ENCODE measurements at places on chromosomes 5 and 9. TPM values are rescaled to one million over a fixed set of nuclear protein-coding genes. Genes with fewer than 3 reads are reported as not detected.

Gene EQTN
- not detected for polyA plus RNA-seq

GRCh38 chr9:127123064-127123890 is 842 bp upstream of the ANGPTL2 start:
- no peak for DNase-seq

Gene CAMK4
- polyA plus RNA-seq = 1.2 TPM

DNA sequence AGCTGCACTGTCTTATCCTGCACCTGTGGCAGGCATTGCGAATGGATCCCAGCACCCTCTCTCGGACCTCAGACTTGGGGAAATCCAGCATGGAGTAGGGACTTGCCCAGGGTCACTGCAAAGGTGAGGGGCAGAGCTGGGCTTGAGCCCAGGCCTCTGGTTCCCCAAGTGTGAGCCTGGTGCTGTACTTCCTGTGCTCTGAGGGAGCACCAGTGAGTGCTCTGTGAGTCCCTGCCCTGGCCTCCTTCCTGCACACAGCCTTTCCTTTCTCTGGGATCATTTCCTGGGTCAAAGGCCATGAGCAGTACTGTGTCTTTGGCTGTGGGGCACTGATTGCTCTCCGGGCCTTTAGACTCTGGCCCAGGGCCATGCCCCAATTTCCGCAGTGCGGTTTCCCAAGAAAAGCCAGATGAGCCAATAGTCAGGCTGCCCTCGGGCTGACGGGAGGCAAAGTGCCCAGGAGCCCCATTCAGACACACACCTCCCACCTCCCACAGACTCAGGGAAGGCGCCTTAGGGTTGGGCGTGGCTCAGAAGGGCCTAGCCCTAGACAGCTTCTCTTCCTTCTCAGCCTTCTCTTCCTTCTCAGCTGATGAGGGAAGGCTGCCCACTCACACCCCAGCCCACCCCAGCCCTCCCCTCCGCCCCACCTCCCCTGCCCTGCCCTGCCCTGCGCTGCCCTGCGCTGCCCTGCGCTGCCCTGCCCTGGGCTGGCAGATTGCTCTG is 23.3 kb upstream of the TRIM14 start:
- DNase-seq = no peak

GRCh38 chr9:121876255-121876654 is 216.9 kb downstream of the TTLL11 start:
- no peak for DNase-seq

GRCh38 chr9:1400983-1401382 is 350.8 kb downstream of the DMRT2 start:
- no peak for DNase-seq

- no peak for DNase-seq
Measured at GRCh38 chr5:108867656-108868055, 120.0 kb downstream of the FER start.

Gene FOXD1
- polyA plus RNA-seq = not detected

DNA sequence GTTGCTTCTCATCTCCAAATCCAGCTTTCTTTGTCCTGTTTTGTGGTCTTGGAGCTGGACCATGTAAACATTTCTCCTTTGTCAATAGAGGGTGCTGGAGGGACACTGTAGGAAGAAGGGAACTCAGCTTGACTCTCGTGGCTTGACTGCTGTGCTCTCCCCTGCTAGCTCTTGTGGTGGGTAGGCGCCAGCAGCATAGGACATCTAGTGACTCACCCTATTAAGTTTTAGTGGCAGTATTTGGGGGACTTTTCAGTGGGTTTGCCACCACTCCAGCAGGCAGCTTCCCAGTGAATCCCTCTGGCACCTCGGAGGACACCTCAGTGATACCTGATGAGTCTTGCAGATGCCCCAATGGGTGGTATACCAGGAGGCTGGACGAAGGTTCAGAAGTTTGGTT is 97.8 kb downstream of the TSSK1B start:
- DNase-seq = no peak

Gene PCDHGC5
- polyA plus RNA-seq = 0.02 TPM

Gene GPX3
- polyA plus RNA-seq = 878 TPM

DNA sequence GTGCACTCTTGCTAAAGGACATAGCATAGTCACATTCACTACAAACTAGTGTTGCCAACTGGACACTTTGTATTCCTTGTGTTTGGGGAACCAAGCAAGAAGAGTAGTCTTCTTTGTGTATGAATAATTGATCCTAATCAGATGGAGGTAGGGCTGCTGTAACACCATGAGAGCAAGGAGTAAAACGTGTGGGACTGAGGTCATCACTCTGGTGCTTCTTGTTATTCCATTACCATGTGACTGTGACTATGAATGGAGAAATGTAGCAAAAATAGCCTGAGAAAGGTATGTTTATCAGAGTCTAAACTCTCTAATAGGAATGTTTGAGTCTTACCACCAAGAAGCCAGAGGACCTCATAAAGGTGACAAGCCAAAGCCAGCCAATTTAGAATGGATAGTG is 966.9 kb downstream of the TAF11L14 start:
- no peak for DNase-seq

Gene OTP
- not detected for polyA plus RNA-seq

Gene SOX30
- not detected for polyA plus RNA-seq

Gene UAP1L1
- 0.35 TPM for polyA plus RNA-seq

GRCh38 chr5:179422908-179423481 is 77.7 kb upstream of the ADAMTS2 start:
- DNase-seq = no peak

DNA sequence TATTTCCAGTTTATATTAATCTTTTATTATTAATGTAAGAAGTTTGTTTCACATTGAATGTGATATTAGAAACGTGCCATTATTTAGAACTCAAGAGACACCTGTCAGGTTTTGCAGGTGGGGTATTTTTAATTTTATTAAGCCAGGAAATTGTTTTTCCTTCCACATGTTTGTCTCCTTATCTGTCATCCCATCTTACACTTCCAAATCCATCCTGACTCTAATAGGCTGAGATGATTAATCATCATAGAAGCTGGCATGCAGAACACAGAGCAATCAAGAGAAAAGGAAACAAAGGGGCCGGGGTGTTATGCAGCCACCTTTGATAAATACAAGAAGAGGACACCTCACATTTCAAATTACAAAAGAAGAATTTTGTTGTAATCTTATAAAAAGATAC is 506.5 kb downstream of the ISL1 start:
- DNase-seq = no peak

DNA sequence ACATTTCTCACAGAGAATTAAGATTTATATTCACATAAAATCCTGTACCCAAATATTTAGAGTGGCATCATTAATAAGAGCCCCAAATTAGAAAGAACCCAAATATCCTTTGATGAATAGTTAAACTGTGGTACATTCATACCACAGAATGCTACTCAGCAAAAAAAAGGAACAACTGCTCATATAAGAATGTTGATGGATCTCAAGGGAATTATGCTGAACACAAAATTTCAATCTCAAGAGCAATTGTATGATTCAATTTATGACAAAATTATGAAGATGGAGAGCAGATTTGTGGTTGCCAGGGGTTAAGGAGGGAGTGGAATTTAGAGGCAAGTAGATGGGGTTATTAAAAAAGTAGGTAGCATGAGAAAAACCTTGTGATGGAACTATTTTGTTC is 4.5 kb upstream of the PAIP1 start:
- no peak for DNase-seq

Gene ANKDD1B
- 0.05 TPM for polyA plus RNA-seq

DNA sequence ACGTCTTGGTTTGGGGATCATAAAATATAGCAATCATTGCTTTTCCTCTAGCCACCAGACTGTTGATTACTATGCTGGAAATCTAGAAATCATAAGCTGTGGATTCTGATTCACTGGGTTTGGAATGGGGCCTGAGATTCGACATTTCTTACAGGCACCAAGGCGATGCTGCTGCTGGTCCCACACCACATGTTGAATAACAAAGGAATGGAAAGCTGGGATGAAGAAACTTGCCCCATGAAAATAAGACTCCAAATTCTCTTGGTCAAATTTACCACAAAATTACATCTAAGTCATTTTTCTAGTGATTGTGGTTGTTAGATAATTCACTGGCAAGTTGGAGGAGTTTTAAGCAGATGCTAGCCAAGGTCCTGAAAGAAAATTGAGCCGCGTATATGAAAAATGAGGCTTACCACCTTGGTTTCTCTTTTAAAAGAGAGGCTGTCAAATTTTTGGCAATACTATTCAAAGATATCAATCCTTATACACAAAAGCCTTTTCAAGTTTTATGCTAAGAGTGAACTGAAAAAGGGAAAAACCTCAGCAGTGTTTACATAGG is 23.0 kb upstream of the MEIKIN start:
- DNase-seq = no peak

Gene KCNN2
- polyA plus RNA-seq = 3.2 TPM

DNA sequence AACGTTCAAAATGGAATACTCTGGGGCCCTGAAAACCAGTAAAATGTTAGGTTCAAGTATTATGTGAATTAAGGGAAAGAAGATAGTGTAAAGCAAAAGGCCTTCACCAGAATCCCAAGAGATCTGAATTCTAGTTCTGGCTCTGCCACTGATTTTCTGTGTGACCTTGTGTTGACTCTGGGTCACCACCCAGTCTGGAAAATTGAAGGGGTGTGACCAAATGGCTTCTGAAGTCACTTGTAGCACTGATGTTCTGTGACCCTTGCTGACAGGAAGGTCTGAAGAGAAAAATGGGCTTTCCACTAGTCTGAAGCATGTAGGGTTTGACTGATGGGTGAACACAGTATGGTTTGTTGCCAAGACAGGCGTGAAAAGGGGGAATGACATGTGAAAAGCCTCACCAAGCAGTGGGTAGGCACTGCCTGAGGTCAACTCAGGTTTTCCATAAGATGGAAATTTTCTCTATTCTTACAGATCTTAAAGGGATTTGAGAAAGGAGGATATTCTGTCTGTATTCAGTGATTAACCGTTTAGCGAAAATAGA is 33.1 kb downstream of the ANP32B start:
- no peak for DNase-seq

- DNase-seq = no peak
Measured at GRCh38 chr9:16099732-16100536, 547.1 kb downstream of the CCDC171 start.

- no peak for DNase-seq
Measured at GRCh38 chr5:135451581-135452320, 400 bp downstream of the TIFAB start.

- DNase-seq = no peak
Measured at GRCh38 chr5:76341651-76342334, 61.3 kb upstream of the IQGAP2 start.

- peak; percentile 51 for DNase-seq
Measured at GRCh38 chr9:87498046-87498810, 561 bp downstream of the DAPK1 start.

DNA sequence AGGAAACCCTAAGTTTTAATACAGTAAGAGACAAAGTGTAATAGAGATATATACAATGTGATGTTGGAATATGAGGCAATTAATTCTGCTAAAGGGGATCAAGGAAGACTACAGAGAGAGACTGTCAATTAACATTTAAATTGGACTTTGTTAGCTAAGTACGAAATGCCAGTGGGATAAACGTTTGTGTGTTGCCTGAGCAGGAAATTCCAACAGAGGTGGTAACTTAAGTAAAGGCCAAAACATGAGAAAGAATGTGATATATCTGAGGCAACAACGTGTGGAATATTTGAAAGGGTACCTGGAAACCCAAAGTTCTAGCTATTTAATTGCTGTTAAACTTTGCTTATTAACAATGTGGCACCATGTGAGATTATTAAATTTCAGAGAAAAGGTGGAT is 1666.9 kb upstream of the WWC1 start:
- no peak for DNase-seq

Gene XPA
- polyA plus RNA-seq = 6.6 TPM

Gene FOXD4L6
- not detected for polyA plus RNA-seq

GRCh38 chr9:84669288-84670137 is at the start of gene NTRK2:
Gene NTRK2, plus strand, starts transcription at chr9:84669729. Its CDS starts 1,020 bp downstream, at chr9:84670749.
- DNase-seq = no peak

All from liver (tissue), 10 donors.